ENCODE measurements at places on chromosomes 4 and X.
A peak's percentile ranks its signal among the peaks of the same experiment; 100 is the strongest.

DNA sequence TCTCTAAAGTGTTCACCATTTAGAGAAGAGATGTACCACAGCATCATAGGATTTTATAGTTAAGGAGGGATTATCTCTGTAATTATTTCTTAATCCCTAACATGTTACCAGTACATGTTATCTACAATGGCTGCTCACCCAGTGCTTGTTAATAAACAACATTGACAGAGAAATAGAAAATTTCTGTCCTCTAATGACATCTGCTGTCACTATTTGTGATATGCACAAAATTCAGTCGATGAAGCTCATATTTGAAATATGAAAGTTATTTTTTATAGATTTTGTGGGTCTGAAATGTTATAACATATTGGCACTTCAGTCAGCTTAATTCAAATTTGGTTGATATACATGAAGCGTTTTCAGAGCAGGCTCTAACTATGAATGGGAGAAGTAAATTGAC, 48.8 kb upstream of the GRXCR1 start:
- DNase-seq: no peak

- DNase-seq: no peak
Measured at GRCh38 chr4:56622176-56622575, 58.9 kb downstream of the HOPX start.

DNA sequence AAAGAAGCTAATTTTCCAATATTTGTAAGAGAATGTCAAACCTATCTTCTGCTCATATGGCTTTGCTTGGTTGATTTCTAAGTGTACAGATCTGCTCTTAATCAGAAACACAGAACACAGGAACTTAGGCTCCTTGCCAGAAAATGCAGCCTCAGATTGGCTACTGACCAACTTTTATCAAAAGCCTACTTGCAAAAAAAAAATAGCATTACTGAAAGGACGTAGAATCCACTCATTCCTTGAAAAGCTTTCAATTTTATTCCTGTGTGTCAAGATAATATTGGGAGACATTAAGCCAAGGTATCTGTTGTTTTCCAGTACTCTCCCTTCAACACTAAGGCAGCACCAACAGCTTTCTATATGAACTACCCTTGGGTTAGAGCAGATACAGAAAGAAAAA, 127.6 kb upstream of the INTU start:
- no peak for DNase-seq

- DNase-seq: no peak
Measured at GRCh38 chr4:38876636-38877035, 9.0 kb downstream of the FAM114A1 start.

GRCh38 chrX:37912304-37912703, 64.9 kb upstream of the DYNLT3 start:
- DNase-seq: no peak

GRCh38 chrX:39519030-39519488, 578.7 kb downstream of the BCOR start:
- no peak for DNase-seq

DNA sequence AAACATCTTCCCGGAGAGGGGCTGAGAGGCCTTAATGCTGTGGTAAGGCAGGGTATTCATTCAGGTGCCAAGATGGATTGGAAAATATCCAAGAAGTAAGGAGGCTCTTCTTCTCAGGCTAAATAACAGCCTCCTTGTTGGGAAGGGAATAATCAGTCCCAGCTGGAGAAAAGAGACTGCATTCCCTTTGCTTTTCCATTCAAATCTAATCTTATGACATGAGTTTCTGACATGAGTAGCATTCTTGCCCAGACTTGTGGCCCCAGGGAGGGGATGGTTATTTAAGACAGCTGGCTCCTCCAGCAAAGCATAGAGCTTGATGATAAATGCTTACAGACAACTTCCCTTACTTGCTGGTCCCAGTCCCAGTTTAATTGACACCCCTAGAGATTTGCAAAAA, 98.3 kb downstream of the DCLK2 start:
- DNase-seq: no peak

DNA sequence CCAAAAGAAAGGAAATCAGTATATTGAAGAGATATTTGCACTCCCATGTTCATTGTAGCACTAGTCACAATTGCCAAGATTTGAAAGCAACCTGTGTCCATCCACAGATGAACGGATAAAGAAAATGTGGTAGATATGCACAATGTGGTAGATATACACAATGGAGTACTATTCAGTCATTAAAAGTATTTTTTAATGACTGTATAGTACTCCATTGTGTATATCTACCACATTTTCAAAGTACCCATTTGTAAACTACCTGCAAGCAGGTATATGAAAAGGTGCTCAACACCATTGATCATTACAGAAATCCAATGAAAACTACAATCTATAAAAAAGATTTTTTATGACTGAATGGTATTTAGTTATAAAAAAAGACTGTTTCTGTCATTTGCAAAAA, 200.4 kb downstream of the UNC5C start:
- no peak for DNase-seq

- no peak for DNase-seq
Measured at GRCh38 chrX:138914767-138915166, 203.2 kb upstream of the FGF13 start.

GRCh38 chr4:154720618-154721267, 23.1 kb upstream of the LRAT start:
- DNase-seq: no peak

- DNase-seq: peak; percentile 65
Measured at GRCh38 chrX:154369449-154370299, 4.8 kb downstream of the FLNA start.

DNA sequence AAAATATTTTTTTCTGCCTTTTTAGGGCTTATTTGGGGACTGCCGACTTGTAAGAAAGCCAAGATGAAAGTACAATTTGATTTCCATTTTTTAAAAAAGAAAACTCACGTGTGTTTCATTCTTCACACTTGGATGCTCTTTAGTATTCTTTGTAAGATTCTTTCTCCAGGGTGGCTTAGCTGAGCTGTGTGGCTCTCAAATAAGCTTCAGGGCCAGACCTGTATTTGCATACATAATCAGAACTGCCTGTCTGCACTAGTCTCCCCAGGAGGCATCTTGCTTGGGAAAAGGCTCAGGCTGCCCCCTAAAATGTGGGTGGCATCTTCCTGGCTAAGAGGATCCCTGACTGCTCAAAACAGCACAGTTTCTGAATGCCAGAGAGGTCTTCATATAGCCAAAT, 498.4 kb downstream of the MID1IP1 start:
- DNase-seq: no peak

- no peak for DNase-seq
Measured at GRCh38 chrX:46488712-46489111, 56.5 kb downstream of the ZNF674 start.

DNA sequence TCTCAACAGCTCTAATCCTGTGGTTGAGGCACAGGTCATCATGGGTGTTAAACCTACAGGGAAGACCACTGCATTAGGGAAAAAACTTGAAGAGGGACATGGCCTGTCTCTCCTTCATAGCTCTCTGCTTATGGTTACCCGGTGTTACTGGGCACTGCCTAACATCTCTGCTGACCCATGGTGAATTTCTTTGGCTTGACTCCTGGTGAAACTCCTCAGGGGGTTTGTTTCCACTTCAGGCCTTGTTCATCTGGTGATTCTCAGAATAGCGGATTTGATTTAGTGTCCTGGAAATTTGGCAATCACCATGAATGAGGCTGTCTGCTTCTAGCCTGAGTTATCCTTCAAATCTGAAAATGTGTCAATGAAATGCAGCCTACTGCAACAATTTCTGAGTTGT, 114.4 kb downstream of the ZNF518B start:
- DNase-seq: no peak

DNA sequence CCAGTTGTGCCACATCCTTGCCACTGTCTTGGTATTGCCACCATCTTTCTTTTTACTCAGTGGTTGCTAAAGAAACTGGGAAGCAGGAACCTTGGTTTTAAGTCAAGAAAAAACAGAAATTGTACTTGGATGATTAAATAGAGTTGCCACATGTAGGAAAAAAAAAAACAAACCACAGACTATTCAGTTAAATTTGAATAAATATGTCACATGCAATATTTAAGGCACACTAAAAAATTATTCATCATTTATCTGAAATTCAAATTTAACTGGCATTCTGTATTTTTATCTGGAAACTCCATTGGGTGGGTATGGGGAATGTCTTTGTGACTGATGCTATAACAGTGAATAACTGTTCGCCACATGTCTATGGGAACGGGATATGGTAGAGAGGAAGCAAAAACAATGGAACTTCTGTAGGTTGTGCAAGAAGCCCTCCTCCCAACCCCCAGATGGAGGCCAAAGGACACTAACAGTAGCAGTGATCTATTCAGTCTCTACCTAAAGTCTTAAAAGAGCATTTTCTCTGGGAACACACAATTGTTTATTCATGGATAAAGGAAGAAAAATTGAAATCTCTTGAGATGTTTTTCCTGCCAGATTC, 57.0 kb upstream of the PLAC8 start:
- DNase-seq: no peak

DNA sequence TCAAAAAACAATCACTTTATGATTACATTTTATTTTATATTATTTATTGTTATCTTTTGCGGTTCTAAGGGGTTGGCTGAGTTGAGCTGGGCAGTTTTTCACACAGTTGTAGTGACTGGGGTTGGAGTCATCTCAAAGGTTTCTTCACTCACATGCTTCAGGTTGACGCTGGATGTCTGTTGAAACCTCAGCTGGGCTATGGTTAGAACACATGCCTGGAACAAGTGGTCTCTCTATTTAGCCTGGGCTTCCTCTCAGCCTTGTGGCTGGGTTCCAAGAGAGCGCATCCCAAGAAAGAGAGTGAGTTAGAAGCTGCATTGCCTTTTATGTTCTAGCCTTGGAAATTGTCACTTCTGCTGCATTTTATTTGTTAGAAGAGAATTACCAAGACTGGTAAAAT, 87.4 kb downstream of the CBLL2 start:
- DNase-seq: no peak

- DNase-seq: no peak
Measured at GRCh38 chrX:53412446-53412845, 10.0 kb downstream of the SMC1A start.

DNA sequence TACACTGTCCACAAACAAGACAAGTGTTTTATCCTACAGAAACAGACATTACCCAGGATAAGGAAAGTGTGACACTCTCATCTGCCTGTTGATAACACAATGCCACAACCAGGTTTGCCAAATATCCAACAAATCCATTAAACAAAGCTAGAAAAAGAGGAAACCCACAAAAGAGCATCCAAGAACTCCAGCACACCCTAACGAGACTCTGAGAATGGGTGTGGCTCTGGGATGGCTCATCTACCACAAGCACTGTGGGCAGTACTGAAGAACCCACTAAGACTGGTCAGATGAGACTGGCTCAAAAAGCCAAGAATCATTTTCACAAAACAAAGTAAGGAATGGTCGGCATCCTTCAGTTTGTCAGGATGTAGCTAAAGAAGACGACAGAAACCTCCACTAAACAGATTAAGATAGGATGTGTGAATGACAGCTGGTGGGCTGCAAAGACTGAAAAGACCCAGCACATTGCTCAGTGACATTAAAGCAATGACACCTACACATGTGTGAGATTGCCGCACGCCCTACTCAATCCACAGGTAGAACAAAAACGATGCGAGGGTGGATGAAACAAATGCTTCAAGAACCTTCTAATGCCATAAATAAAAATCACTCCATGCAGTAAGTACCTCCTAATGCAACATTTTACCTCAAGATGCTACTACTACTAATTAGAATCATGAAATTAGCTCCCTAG, 14.7 kb downstream of the ATP8A1 start:
- no peak for DNase-seq

- DNase-seq: no peak
Measured at GRCh38 chrX:24702362-24703184, 8.9 kb downstream of the POLA1 start.

DNA sequence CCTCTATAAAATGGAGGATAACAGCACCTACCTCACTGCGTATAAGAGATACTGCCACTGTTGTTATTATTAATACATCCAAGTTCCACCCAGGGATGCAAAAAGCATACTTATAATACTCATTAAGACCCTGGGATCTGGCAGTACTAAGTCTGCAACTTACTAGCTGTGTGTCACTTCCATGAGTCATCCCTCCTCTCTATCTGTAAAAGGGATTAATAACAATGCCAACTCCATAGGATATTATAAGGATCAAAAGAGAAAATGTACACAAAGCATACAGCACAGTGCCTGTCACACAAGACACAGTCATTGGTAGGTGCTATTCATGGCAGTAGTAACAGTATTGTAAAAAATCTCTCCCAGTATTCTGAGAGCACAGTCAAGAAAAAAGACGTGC, 216.7 kb downstream of the HS6ST2 start:
- no peak for DNase-seq

DNA sequence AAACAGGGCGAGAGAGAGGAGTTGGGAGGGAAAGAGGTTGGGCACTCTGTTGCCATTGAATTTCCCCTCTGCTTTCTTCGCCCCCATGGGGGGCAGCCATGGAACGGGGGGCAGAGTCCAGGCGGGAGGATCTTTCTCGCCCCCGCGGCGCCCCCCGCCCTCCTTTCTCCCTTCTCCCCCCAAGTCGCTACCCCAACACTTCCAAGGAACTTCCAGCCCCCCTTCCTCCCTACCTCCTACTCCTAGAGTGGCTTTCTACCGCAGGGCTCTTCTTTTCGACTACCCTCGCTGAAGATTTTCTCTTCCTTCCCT, 594 bp upstream of the STAG2 start:
- DNase-seq: no peak

DNA sequence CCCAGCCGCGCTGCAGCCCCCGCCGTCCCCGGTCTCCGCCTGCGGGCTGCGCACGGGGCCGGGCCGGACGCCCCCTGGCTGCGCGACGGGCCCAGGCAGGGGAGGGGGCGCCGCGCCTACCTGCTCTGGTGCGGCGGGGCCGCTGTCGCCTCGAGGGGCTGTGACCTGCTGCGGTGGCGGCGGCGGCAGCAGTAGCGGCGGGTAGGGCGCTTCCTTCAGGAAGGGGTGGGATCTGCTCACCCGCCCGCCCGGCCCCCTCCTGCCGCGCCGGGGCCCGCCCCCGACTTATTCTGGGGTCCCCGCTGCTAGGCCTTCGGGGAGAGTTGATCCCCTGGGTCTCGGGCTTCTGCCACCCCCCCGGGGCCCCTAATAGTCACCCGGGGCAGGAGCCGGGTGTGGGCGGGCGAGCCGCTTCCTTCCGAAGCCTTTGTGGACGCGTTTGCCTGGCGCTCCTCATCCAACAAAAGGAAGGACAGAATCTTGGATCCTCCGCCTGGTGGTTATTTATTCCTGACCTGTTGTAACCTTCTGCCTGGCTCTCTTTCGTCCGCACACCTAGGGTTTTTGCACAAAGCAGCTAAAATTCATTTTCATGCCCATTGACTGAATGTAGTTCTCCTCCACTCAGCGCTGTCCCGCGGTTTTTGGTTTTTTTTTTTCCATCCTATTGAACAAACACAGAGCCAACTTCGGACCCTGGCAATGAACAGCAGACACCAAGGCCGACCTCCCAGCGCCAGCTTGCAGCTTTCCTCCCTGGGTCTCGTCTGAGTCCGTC, at the start of gene TMEM150C:
TMEM150C (minus strand) TSS at position 203 of the 778 bp plus-strand sequence. CDS start 57,331 bp downstream, outside the sequence.
- DNase-seq: no peak
